H7 (cell line): ENCODE measurements at places on chromosomes 7 and 10.

DNA sequence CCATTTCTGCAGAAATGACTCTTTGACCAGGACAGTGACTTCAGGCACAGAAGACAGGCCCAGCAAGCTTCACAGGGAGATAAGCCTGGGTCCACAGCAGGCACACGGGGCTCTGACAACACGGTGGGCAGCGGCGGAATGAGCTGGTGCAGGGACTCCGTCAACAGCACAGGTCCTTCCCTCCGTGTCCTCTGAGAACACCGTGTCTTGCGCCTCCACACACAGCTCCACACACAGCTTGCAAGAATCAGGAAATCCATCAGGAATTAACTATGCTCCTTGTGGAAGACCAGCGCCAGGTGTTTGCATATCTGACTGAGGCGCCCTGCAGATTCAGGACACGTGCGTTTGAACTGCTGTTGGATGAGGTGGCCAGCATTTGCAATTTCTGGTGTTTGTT is 39.6 kb downstream of the TCERG1L start:
- no peak for DNase-seq

DNA sequence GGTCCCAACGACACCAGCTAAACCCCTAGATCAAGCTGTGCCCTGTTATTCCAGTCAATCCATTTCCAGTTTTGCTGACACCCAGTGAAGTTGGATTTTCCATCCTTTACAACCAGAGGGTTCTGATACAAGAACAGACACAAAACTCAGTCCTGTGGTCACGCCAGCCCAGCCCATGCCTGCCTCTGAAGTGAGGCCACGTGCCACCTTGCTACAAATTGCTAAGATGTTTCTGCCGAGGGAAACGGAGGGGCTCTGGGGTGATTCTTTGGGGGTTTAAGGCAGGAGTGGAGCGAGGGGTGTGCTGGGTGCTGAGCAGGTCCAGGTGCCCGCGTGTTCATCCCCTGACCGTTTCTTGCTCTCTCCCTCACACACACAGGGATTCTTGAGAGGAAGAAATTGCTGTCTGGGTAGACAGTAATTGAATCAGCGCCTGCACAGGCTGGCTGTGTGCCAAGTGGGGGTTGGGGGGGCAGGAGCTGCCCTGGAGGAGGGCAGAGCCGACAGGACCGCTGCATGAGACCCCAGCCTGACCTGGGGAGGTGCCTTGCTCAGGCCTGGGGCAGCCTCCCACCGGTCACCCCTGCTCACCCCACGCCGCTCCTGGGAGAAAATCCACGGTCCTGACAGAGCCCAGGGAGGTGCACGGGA is 38.1 kb downstream of the ADAP1 start:
- no peak for DNase-seq

DNA sequence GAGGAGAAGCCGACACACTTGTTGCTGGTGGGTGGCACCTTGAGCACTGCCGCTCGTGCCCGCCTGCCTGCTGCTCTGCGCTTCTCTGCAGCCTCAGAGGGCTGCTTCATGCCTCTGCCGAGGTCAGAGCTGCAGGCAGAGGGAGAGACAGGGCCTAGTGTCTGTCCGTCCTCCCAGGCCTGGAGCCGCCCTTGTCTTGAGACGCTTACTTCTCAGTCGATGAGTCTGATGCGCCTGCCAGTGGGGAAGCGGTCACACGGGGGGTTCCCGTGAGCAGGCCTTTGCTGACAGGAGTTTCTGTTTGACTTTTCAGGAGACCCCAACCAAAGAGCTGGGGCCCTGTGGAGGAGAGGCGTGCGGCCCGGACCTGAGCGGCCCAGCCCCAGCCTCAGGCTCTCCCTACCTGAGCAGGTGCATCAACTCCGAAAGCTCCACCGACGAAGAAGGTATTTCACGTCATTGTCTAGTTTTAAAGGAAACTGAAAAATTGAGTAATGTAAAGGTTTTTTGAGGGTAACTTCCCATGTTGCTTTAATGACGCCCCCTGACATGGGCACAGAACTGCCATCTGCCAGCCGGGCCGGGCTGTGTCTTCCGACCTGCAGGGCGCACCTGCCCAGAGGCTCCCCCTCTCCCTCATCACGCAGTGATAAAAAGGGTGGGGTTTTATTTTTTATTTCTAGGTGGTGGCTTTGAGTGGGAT is 7.8 kb upstream of the BHLHA15 start:
- DNase-seq: no peak

GRCh38 chr10:46094931-46095750 is 49.1 kb upstream of the MSMB start:
- DNase-seq: peak; percentile 28

- DNase-seq: no peak
These were observed 19.1 kb downstream of the DENND2A start for GRCh38 chr7:140621401-140622021.

DNA sequence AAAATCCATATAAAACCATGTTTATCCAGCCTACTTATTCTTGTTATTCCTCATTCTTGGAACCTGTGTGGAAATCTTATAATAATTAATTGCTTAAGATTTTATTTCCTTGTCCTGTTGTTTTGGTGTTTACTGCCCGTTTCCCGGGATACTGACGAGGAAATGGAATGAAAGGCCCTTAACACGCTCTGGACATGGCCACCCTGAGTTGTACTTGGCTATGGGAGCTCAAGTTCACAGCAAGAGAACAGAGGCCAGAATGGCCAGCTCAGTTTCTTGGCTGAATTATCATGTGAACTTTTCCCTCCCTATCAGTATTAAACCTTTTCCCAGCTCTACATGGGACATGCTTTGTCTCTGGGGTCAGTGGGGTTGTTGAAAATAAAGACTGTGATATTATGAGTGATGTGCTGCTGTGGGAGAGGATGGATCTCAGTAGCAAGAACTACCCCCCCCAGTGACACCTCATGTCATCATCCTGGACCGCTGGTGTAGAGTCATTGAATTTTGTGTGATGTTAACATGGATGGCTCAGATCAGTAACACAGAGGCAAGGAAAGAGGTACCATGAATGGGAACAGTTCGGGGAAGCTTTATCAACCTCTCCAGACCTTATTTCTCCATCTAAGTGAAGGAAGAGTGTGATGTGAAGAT is 87.0 kb upstream of the IGFBP3 start:
- DNase-seq: no peak

DNA sequence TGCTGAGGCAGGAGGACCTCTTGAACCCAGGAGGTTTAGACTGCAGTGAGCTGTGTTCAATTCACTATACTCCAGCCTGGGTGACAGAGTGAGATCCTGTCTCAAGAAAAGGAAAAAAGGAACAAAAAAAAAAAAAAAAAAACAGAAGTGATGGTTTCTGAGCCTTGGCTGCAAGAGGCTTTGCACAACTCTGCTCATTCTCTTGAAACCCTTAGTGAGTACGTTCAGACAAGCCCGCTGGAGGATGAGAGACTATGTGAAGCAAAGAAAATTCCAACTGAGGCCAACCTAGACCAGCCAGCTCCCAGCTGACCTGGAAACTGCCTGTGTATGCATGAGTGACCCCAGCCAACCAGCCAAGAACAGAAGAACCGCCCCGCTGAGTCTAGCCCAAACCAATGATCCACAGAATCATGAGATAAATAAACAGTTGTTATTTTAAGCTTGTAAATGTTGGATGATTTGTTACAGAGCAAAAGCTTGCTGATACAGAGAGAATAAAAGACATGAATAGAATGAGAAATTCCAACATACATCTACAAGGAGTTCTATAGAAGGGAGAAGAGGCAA is 50.6 kb upstream of the FZD9 start:
- no peak for DNase-seq

DNA sequence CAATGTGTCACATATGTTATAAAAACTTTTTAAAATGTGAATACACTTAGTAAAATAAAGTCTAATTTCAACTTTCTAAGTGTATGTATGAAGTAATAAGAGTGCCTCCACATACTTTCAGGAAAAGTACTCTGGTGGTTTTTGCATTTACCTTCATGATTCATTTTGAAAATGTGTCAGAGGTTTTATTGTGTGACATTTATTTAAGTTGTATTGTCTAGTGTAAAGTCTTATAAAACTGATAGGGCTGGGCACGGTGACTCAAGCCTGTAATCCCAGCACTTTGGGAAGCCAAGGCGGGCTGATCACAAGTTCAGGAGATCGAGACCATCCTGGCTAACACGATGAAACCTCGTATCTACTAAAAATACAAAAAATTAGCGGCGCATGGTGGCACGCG is 226.5 kb downstream of the ITGB1 start:
- DNase-seq: no peak

DNA sequence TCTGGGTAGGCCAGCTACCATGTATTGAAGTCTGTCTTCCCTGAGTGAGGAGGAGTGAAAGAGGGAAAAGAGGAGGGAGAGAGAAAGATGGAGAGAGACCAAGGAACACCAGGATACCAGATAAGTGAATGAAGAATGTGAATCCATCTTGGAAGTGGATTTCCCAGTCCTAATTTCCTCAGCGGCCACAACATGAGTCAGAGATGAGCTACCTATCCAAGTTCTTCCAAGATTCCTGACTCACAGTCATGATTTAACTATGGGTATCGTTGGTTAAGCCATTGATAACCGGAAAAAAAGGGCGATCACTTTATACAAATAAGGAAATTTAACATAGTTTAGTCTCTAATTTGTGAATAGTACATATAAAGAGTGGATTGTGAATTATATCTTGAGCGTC is 561.8 kb downstream of the ATRNL1 start:
- no peak for DNase-seq

DNA sequence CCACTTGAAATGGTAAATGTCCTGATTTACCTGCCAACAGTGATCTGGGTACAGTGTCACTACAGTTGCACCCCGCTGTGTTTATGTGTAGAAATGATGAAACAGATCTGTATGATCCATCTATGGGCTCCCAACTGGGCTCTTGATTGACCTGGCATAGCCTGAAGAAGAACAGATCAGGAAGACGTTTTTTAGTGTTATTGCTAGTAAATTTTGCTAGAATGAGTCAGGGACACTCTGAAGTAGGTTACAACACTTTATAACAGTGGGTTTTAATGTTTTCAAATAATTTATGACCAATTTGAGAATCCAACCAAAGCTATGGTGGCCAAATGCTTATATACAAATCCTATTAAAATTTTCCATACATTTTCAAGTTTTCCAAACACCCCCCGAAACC is 110.3 kb downstream of the DKK1 start:
- DNase-seq: no peak

DNA sequence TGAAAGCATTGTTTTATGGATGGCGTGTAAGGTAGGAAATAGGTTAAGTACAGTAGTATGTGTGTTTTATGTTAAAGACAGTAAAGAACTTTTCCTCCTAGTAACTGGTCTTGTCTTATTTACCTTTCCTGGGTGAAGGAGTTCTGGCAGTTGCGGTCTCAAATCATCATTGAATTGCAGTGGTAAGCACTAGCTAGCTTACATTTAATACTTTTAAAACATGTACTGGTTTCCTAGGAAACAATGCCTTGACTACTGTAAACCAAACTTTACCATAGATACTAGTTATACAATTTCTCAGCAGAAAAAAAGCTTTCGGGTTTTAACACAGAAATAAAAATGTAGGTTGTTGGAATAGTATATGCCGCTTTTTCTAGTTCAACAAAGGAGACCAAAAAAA is 37.7 kb downstream of the PRKG1 start:
- DNase-seq: no peak

DNA sequence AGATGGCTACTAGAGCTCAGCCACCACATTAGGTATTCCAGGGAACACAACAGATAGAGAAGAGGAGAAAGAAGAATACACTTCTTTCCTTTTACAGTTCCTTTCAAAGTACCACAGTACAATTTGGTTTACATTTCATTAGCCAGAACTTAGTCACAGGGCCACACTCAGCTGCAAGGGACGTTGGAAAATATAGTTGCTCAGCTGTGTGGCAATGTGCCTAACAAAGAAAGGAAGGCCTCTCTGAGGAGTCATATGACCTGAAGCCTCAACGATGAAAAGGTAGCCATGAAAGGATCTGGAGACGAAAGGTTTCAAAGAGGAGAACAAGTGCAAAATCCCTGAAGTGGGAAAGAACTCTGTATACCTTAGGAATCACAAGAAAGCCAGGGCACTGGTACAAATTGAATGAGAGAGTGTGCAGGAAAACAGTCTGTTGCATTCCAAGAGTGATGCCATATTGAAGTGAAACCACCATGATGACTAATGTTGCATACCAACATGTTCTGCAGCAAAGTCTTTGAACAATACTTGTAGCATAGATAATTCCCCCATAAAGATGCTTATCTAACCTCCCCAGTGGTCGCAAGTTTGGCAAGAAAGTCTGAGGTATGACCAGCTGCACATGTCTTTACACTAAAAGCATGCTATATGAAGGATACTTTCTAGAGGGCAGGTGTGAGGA is 278.9 kb downstream of the HPSE2 start:
- no peak for DNase-seq

DNA sequence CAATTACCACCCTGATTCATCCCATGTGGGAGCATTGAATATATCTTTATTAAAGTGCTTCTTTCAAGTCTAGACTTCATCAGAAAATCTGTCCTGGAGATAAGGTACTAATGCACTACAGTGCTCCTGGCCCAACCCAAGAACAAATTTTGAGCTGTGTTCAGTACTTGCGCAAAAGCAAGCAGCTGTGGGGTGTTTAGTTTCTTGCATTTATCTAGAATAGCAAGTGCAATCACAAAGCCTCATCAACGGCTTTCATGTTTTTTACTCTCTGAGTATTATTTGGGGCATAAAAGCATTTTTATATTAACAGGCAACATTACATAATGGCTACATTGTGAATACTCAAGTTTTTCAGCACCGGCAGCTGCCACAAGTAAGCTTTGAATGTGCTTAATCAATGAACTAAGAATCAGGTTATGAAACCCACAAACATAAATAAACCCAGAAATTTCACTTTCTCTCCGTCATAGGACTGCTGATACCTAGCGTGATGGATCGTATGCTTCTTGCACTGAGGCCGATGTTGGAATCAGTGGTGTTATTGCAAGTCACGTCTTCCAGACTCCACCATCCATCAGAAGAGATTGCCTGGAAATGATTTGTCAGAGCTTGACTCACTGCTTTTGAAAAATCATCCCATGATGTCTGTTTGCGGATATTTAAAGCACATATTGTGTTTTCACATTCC is 113.1 kb downstream of the CTTNBP2 start:
- DNase-seq: no peak

- DNase-seq: no peak
These were observed 217.9 kb downstream of the SFMBT2 start for GRCh38 chr10:7192831-7193361.

DNA sequence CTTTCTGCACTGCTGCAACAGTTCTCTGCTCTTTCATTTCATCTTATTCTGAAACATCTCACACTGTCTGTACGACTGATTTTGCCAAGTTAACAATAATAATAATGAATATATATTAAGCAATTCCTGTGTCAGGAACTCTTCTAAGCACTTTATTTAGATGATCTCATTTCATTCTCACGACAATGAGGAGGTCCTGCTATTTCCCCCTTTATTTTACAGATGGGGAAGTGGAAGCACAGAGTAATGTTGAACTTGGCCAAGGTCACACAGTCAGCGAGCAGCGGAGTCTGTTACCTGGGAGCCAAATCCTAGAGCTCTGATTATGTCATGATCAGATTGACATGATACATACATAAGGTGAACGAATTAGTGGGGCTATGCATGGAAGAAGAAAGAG is 5.8 kb downstream of the MRC1 start:
- DNase-seq: no peak

- peak; percentile 38 for DNase-seq
These were observed 58.5 kb downstream of the RASGEF1A start for GRCh38 chr10:43208147-43209073.

- no peak for DNase-seq
These were observed 93.5 kb downstream of the AKAP9 start for GRCh38 chr7:92034116-92034515.

GRCh38 chr10:130958981-130959751 is 352.4 kb downstream of the TCERG1L start:
- no peak for DNase-seq
